ENCODE measurements at places on chromosomes 5 and 9.
A peak's percentile ranks its signal among the peaks of the same experiment; 100 is the strongest.

- no peak for DNase-seq
Observed at GRCh38 chr5:142020122-142020659, 7.4 kb upstream of the GNPDA1 start.

- no peak for DNase-seq
Observed at GRCh38 chr5:126780165-126780827, 3.4 kb downstream of the LMNB1 start.

DNA sequence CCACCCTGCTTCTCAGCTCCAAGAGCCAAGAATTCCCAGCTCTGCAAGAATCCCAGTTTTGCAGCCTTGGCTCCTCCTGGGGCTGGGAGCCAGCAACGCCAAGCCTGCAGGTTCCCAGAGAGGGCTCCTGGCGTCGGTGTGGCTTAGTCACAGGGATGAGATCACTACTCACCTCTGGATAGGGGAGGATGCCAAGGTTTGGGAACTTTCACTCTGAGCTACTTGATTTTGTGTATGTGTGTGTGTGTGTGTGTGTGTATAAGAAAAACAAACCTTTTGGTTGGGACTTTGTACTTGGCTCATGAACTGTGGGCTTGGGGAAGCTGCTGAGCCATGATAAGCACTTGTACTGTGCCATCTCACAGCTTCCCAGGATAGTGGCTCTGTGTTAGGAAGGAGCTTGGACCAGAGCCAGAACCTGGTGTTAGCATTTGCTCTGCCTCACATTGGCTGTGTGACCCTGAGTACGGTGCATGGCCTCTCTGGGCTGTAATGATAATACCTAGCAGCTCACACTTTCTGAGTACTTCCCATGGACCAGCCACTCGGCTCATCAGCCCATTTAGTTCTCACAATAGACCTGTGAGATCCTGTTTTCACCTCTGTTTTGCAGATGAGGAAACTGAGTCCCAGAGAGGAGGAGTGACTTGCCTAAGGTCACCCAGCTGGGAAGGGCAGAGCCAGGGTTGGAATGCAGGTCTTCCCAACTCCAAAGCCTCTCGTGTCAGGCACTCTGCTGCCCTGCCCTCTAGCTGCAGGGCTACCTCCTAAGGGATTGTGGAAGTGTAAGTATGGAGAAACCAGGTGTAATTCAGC is 41.4 kb upstream of the DAB2IP start:
- DNase-seq, result no peak

DNA sequence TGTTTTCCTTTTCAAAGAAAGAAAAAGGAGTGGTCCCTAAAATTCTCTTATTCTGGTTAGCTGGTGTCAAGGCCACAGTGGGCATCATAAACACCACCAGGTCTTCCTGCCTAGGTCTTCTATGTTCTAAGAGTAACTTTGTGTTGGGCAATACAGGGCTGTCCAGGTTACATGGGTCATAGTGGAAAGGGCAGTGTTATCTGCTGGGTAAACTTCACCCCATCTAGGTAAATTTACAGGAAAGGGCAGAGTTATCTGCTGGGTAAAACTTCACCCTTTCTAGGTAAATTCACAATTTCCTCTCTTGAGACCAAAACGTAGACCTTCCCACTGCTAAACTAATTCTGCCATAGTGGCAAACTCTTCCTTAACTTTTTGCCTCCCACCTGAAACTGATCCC is 18.9 kb upstream of the JAKMIP2 start:
- no peak for DNase-seq

DNA sequence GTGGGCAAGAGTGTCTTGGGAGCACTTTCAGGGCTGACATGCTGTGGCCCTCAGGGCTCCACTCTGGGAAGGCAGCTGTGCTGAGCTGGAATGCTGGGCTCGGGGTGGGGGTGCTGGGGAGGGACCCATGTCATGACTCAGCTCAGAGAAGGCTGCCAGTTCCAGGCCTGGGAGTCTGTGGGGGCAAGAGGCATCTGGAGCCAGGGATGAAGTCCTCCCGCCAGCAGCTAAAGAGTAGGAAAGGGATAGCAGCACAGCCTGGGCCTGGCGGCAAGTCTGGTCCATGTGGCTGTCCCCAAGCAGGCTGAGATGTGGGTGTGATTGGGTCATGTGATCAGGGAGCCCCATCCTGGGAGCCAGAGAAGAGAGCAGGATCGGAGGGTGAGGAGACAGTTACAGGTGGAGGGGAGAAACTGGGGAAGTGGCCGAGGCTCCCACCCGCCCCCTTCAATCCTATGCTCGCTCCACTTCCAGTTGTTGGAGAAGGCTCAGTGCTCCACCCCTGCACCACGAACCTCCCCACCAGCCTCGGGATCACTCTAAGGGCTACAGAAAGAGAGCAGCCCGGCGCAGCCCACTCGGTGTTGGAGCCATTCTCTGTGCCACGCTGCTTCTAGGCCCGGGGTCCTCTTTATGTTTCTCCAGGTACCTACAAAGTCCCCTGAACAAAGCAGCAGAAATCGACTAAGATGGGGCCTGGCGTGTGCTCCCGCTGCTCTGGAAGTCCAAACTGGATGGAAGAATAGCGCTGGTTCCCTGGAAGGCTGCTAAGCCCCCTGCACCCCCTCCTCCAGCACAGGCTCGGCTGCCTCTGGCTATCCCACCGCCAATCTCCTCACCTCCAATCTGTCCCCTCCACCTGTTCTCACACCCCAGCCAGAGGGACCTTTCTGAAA is 12.0 kb downstream of the PDGFRB start:
- DNase-seq, result peak; percentile 95

DNA sequence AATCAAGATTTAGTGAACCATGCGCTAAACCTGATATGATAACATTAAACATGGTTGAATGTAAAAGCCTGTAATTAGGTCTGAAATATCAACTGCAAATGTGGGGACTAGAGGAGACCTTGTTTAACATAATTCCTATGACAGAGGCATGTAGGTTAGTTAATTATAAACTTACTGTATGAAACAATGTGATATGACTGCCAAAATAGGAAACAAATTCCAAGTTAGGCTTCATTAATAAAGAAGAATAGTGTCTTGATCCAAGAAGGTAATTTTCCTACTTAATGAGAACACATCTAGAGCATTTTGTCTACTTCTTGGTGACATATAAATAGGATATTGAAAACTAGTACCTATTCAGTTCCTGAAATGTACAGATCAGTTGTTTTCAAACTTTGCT is 136.2 kb upstream of the TARS1 start:
- DNase-seq, result no peak

GRCh38 chr9:130382096-130382495 is 62.7 kb upstream of the ASS1 start:
- no peak for DNase-seq

Data from esophagus muscularis mucosa (tissue), 4 donors.